HT-29 (cell line): ENCODE measurements at places on chromosomes 6 and 20.
A peak's percentile ranks its signal among the peaks of the same experiment; 100 is the strongest.

DNA sequence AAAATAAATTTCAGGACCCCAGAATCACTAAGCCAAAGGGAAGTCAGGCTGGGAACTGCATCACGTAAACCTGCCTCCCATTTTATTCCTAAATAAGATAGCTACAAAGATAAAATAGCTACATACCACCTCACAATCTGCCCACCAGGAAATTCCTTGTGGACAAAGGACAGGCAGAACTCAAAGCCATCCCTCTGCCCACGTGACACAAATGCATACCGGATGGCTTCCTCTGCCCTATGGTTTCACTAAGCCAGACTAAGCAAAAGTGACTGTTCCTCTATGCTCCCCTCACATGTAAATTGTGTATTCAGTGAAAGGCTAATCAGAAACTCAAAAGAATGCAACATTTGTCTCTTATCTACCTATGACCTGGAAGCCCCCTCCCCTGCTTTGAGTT, 15.0 kb downstream of the MBOAT1 start:
- DNase-seq = no peak

DNA sequence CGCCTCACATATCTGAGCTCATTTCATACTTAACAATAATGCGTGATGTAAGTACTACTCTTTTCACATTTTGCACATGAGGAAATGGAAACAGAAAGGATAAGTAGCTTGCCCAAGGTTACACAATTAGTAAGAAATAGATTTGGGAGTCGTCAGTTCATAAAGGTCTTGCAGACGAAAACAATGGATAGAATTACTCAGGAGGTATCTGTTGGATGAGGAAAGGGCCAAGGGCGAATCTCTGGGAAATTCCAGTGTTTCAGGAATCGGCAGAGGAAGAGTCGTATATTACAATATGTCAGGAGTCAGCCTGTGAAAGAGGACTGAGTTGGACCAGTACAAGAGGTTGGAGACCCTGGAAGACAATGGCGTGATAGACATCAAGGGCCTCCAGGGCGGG, 12.8 kb upstream of the EDN1 start:
- no peak for DNase-seq

DNA sequence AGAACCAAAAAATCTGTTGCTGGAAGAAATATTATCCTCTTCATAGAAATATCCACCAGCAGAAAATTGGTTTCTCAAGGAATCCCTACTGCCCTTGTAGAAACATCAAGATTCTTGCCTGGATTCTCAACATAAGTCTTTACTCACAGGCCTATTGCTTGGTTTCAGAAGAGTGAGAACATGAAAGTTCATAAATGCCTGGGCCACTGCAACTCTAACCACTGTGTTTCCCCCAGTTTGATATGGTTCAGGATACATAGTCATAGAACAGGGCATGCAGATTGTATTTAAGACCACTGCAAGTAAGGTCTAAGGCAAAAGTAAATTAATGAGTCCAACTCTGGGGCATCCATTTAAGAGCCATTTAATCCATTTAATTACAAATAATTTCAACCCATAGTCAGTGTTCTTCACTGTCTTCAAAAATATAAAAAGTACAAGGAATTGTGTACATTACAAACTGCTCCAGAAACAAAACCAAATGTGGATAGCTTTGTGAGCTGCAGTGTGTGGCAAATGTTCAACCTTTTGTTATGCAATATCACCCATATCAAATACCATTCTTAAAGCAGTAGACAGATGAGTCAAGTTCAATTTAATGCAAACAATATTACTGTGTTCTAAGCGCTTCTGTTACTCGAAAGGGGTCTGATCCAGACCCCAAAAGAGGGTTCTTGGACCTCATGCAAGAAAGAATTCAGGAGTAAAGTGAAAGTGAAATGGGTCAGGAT, 83.3 kb downstream of the OPRM1 start:
- no peak for DNase-seq

DNA sequence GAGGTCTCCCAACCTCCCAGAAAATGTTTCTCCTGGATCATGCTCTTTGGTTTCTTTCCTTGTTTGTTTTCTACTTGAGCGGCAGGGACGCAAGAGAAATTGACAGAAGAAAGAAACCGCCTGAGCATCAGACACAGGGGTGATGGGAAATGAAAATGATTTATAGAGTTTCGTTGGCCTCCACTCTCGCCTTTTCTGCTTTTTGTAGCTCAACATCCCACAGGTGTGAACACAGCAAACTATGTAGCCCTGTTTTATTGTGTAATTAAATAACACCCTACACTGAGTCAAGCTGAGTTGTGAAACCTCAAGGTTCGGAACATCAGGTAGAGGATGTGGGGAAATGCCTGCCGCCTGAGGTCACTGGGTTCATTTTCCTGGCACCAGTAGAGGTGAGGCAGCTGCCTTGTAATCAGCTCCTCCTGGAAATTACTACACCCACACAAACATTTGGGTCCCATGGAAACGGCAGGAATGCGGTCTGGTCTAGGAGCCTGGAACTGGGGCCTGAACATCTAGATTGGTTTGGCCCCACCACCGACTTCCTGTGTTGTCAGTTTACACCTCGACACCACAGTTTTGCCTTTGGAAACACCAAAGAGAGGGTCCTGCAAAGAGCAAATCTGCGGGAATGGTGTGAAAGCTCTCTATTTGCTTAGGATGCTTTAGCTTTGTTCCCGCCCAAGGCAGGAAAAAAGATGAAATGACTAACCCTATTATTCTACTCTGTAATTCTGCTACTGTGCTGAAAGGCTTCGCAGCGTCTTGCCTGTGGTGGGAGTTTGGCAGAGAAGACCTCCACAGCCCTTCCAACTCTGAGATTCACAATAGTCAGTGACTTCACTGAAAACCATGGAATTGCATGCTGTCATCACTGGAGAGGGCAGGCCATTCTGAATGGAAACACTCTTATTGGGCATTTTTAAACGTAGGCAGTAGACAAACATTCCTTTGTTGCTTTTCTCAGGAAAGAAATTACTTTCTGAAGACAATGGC, 53.0 kb downstream of the ADAT2 start:
- DNase-seq = peak; percentile 96

GRCh38 chr6:116267836-116268588, 11.7 kb downstream of the TSPYL1 start:
- DNase-seq = no peak

DNA sequence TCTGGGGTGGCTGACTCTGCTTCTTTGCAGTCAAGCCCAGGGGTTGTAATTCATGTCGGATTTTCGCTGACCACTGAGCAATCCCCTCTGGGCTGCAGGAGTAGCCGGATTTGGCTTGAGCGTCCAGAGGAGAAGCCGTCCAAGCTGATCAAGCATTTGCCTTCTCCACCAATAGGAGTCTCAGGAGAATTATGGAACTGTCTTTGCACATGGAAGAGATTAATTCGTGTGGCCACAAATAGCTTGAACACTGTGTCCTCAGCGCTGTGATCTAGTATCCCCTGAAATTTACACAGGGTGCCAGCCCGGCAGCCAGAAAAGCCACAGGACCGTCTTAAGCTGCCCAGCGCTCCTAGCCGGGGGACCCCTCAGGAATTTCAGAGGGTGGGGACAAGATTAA, 37.1 kb downstream of the EYA2 start:
- no peak for DNase-seq

- no peak for DNase-seq
These were observed 131.3 kb downstream of the CEBPB start for GRCh38 chr20:50321797-50322480.

DNA sequence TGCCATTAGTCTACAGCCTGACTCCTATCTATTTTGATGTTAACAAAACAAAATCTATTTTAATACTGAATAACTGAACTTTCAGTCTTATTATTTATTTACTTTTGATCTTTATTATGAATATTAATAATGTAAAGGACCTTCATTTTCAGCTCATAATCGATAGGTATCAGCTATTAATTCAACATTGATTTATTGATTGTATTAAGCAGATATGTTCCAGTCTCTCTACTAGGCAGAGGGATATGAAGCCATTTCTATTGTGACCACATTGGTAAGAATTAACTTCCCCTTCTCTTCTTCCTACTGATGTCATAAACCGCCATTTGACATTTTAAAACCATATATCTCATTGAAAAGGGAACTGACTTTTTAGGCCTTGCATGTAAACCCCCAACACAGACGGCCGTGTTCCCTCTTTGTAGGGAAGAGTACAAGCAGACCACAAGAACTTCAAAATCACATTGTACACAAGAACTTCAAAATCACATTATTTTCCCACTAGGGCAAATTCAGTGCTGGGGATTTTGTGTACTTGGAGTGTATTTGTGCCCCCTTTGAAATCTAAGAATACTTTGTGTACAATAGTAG, 69.5 kb upstream of the FABP7 start:
- DNase-seq = no peak

DNA sequence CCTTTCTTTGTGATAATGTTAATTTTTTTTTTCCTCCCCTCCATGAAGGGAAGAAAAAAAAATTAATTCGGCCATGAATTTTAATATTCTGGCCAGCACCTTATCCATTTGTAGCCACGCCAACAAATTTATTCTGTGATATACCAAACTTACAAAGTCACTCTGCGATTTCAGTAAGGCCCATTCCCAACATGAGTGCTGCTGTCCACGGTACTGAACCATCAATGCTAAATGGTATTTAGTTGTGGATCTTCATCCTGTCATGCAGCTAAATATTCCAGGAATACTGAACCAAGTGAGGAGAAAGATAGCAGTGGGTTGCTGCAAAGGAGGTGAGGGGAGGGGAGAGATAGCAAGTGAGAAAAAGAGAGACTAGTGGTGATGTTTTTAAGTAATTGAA, 19.5 kb upstream of the RSPH4A start:
- DNase-seq = peak; percentile 32

- DNase-seq = peak; percentile 48
These were observed 15.6 kb downstream of the ILRUN start for GRCh38 chr6:34680802-34681515.
